Nephron progenitor cell (in vitro differentiated cells): ENCODE measurements at places on chromosomes 4 and X.

DNA sequence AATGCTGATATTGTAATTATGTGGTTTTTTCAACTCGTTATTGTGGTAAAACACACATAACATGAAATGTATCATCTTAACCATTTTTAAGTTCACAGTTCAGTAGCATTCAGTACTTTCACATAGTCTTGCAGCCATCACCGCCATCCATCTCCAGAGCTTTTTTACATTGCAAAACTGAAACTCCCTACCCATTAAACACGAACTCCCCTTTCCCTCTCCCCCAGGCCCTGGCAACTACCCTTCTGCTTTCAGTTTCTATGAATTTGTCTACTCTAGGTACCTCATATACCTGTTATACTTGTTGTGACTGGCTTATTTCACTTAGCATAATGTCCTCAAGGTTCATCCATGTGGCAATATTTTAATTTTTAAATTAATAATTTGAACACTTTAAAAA, 380.6 kb downstream of the MAPK10 start:
- no peak for DNase-seq

DNA sequence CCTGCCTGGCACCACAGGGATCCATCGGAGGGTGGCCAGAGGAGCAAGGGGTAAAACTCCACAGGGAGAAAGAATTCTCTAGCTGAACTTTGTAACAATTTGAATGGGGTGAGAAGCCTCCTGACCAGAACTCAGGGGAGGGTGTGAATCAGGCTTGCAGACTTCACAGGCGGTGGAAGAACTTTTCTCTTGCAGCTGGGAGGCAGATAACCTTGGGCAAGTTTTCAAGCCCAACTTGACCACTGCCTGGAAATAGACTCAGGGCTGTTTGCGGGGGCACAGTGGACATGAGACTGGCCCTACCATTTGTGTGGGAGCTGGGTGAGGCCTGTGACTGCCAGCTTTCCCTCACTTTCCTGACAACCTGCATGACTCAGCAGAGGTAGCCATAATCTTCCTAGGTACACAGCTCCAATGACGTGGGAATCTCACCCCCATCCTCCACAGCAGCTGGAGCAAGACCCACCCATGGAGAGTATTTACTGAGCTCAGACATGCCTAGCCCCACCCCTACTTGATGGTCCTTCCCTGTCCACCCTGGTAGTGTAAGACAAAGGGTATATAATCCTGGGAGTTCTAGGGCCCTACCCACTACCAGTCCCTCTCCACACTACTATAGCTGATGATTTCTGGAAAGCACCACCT, 210.0 kb upstream of the AGTR2 start:
- no peak for DNase-seq

DNA sequence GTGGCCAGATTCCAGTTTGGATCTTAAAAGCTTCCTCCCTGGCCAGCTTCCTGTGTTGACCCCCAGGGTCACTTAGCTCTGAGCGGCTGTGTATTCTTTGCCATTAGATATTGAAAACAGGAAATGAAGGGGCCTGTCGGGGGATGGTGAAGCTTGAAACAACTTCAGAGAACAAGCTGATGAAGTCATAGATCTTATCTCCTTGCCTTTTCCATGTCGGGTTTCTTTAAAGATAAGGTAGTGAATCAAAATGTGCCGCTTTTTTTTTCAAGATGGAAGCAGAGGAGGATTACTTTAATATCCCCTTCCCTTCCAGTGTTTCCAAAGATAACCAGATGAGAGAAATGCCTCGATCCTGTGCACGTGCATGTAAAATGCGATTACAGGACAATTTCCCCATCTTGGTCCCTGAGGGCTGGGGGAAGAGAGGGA, 508.5 kb downstream of the MID1IP1 start:
- peak; percentile 6 for DNase-seq

DNA sequence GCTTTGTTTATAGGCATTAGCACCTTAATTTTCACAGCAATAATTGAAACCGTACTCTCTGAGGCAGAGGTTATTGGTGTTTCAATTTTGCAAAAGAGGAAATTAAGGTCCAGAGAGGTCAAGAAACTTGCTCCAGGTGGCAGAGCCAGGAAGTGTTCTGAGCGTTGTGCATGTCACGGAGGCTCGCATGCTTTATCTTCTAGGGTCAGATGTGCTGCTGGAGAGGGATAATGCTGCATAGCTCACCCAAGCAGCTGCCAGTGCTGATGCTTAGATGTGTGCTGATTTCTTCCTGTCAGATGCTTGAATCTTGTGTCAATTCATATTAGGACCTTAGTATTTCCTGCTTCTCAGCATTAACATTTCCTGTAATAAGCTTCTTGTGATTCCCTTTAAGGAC, 13.0 kb upstream of the FGF5 start:
- DNase-seq = no peak

- DNase-seq = no peak
These were observed 24.4 kb upstream of the MAP7D3 start for GRCh38 chrX:136275553-136275952.

DNA sequence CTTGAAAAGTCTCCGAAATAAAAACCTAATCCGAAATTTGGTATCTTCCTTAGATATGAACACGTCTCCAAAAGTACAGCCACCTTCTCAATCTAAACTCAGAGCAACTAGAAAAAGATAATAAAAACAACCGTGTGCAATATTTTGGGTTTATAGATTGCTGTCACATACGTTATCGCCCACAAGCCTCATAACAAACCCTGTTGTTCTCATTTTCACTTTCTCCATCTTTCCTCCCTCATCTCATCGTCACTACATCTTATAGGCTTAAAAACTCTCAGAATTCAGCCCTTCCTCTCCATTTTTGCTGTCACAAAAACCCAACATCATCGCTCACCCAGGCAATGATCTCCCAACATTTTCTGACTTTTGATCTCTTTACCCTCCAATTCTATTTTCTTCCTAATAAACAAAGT, 448 bp upstream of the SCFD2 start:
- no peak for DNase-seq

DNA sequence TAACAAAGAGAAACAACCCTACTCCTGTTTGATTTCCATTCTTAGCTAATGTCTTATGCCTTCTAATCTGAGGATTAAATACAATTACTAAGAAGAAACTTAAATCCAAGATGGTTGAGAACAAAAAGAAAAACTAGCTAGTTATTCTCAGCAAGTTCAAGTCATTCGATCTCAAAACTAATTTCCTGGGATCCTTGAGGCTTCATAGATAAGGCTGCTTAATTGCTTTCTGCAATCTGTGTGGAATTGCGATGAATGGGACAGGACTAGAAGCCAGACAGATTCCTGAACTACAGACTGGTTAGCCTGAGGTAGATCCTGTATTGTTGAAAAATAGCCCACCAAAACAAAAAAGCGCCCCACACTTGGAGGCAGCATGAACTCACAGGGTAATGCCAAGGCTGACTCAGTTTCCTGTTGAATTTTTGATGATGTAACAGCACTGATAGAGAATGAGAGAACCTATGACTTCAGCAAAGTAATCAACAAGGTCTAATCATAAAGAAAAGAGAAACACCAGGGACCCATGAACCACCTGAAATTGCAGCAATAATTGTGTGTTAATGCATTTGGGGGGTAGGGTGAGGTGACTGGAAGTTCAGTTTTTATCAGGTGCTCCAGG, 33.9 kb downstream of the KLHL15 start:
- no peak for DNase-seq

DNA sequence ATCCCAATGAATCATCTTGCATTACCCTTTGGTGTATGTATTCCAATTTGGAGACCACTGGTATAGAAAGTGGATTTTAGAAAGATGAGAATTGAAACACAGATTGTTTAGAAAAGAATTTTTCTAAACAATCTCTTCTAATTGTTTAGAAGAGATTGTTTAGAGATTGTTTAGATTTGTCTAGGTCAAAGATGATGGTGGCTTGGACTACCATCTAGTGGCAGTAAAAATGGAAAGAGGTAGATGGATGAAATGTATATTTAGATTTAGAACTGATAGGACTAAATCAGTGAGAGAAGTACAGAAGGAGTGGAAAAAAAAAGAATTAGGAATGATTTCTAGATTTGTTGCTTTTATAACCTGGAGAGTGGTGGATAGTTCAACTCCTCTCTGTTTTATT, 70.6 kb downstream of the ARSJ start:
- DNase-seq = no peak

GRCh38 chrX:45806410-45807121, 605.9 kb upstream of the DIPK2B start:
- no peak for DNase-seq

- DNase-seq = no peak
These were observed 275.3 kb upstream of the FGF13 start for GRCh38 chrX:138986866-138987265.

GRCh38 chr4:156560701-156561100, 410.9 kb downstream of the PDGFC start:
- DNase-seq = no peak

DNA sequence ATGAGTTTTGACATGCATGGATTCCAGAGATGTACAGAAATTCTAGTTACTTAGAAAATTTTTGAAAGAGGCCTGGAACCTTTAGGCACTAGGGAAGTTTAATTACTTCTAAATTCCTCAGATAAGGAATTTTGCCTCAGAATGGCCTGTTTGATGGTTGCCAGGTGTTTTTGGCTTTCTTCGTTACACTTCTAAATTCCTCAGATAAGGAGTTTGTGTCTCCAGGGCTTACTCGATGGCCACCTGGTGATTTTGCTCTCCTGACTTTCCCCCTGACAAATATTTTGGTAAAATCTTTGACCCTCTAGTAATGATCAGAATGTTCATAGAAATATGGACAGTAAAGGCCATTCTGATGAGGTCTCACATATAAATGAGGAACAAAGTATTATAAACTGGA, 64.3 kb downstream of the BEX3 start:
- no peak for DNase-seq

DNA sequence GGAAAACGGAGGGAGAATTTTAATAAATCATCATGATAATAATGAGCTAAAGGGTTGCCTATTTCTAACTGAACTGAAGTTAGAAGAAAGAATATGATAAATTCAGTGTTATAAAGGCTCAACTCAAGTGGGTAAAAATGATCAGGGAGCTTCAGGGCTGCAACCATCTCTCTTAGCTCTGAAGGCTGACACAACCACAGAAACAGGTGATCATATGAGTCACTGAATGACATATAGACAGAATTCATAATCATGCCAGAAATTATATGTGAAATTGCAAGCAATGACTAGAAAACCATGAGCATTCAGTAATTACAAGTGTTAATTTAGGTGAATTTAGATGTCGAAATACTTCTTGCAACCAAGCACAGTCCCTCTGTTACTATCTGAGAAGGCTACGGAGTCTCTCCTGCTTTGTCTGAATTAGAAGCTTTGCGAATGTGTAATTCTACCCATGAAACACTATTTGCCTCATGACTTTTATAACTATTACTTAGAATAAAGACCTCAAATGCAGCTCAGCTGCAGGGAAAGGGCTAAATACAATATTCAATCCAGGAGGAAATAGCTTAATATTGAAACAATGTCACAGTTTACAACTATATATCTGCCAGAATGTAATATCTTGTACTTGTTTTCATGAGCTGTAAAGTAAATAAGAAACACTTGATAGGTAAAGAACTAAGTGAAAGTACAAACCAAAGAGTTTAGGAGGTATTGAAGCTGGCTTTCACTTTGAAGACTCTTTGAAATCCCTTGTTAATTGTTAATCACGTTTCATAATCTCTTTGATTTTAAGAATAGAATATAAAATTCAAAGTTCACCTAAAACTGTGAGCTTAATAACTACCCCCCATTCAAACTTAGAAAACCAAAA, 1972.6 kb downstream of the ARAP2 start:
- DNase-seq = no peak

GRCh38 chr4:185562531-185562930, 27.2 kb upstream of the PDLIM3 start:
- no peak for DNase-seq

GRCh38 chrX:136214551-136214950, 36.6 kb downstream of the MAP7D3 start:
- DNase-seq = no peak

GRCh38 chrX:152418025-152418424, 33.1 kb downstream of the GABRA3 start:
- DNase-seq = no peak

GRCh38 chr4:69977582-69977981, 12.1 kb upstream of the CSN2 start:
- no peak for DNase-seq

DNA sequence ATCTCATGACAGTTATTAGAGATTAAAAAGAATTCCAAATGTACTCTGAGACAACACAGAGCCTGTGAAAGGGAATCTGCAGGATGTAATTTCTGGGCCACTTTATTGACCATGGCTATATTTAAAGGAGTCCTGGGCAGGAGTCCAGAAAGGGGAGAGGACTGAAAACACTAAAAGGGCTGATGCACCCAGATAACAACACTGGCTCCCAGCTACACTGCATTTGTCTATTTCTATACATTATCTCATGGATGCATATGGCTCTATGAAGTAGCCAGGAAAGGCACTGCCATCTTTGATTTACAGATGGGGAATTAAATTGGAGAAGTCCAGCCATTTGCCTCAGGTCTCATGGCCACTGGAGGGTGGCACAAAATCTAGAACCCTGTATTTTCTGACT, 56.0 kb downstream of the MED28 start:
- DNase-seq = no peak

- no peak for DNase-seq
These were observed 314.2 kb upstream of the PUDP start for GRCh38 chrX:7462110-7462509.

DNA sequence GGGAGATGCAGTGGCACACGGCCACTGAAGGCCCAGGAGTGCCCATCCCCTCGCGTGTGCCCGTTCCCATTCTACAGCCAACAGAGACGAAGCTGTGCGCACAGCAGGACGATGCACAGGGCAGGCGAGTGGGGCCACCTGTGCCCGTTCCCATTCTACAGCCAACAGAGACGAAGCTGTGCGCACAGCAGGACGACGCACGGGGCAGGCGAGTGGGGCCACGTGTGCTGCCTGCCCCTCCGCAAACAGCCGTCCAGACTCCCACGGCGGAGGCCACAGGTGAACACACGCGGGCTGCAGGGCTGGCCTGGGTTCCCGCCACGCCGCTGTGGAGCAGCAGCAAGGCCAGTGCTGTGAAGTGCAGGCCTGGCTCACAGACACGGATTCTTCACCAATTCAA, 32.0 kb downstream of the GAK start:
- DNase-seq = no peak

GRCh38 chr4:68597482-68597881, 21.4 kb upstream of the UGT2B17 start:
- no peak for DNase-seq
